ENCODE measurements at places on chromosomes 12 and 14. TPM values are rescaled to one million over a fixed set of nuclear protein-coding genes. Genes with fewer than 3 reads are reported as not detected.

JAG2 gene
- total RNA-seq = 2.5 TPM

- peak; percentile 86 for DNase-seq
These were observed 20.2 kb downstream of the KRT8 start for GRCh38 chr12:52884526-52885293.

RERG gene
- not detected for total RNA-seq

DNA sequence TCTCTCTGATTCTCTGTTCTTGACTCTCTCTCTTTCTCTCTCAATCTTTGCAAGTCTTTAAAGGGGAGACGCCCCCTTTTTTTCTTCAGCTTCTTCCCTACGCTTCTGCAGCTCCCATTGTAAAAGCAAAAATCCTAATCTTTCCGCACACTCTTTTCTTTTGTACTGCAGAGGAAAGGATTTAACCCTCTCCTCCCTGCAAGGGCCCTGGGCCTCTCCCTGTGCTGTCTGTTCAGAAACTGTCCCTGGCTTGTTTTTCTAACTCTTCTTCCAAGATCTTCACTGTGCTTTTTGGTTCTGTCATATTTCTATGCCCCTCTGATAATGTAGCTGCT lies 10.9 kb upstream of the SALL2 start:
- no peak for DNase-seq

DNA sequence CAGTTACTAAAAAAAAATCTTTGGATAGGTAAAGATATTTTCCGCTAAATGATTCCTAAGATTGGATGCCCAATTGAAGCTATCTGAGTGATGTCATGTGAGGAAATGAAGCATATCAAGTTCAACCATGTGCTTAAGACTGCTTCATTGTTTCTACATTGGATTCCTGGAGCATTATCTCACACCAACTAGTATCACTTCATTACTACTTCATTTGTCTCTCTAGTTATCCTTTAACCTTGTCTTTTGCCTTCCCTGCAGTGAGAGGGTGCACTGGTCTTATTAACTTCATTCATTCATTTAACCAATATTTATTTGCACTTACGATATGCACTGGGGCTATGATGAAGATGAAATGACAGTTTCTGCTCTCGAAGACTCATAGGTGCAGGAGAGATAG lies 198.1 kb downstream of the SLC38A4 start:
- DNase-seq = no peak

- no peak for DNase-seq
These were observed 217.5 kb upstream of the C14orf180 start for GRCh38 chr14:104361921-104362681.

DNA sequence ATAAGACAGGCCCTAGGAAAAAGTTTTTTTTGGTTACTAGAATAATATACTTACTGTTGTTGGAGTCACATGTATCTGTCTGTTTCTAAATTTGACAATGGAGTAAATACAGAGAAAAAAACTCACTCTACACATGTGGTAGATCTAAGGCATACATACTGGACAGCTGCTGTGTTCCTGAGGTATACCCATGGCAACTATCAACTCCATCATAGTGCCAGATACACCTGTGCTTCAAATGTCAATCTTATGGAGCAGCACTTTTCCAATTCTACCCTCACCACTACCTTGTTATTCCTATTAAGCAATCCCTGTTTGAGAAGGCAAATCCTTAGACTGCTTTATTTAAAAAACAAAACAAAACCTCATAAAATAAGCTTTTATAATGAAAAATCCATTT lies 3.3 kb downstream of the ZCRB1 start:
- no peak for DNase-seq

KRT75 gene
- total RNA-seq = not detected

INSM2 gene
- not detected for total RNA-seq

GRCh38 chr14:67317822-67318221 lies 41.8 kb downstream of the ATP6V1D start:
- no peak for DNase-seq

GRCh38 chr14:103581206-103581605 lies 18.4 kb downstream of the COA8 start:
- no peak for DNase-seq

DNA sequence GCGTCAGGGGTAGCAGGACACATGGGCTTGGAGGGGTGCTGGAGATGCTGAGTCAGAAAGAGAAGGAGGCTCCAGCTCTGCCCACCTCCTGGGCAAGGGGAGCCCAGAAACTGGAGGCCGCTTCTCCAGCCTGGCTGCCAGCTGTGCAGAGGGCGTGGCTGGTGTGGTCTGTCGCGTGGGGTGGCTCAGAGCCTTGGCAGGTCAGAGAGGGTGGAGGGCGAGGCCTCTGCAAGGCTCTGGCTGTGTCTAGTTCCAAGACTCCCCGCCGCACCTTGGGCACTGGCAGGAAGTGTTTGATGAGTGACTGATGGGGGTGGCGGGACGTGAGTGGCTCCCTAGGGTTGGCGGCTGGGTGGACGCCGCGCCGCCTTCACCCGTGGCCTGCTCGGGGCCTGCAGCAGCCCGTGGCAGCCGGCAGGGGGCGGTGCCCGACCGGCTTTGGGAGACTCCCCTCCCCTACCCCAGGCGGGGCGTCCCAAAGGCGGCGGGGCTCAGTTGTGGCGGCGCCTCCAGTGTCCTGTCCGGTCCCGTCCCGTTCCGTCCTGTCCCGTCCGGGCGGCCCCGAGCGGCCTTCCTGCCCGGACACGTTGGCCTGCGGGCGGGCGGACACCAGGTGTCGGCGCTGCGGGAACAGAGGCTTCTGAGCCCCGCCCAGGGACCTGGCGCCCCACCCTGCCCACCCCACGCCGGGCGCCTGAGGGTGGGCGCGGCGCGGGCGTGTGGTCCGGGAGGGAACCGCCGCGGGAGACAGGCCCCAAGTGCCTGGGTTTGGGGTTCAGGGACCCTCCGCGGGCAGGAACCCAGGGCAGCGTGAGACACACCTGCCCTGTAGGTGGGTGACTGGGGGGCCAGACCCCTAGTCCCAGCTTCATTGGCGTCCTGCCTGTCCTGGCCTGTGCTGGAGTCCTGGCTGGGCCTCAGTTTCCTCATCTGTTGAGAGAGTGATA lies 39.7 kb downstream of the KRT80 start:
- DNase-seq = peak; percentile 74

DNA sequence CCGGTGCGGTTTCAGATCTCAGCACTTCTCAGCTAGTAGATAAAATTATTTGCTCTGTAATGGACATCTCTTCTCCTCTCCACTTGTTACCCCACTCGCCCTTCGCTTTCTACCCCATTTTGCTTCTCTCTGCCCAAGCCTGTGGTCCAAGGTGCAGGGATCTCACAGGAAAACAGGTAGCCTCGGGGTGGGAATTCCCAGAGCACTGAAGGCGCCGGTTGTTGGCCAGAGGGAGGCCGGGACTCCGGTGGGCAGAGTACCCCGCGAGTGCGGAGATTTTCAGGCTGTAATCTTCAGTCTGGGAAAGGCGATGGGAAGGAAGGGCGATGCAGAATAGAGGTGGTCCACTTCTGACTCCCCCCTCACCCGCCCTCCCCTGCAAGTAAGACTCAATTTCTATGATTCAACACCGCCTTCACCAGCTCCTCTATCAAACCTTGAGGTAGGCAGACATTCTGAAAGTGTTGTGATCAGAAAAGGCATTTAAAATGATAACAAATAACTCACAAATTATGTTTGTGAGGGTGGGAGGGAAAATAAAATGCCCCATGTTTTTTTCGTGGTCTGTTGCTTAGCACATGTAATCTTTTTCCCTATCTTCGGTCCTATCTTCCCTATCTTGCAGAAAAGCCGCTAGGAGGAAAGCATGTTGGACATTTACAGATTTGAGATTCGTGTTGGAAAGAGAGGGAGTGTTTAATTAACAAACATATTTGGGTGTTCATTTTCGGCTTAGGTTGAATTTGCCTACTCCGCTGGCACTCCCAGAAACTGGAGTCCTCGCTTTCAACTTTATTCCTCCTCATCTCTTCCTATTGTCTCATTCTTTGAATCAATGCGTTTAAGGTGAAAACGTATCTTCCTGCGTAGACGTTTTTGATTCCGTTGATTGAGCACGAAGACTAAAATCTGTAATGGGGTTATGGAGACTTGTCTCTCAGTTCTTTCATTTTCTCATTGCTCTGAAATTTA lies 8.5 kb downstream of the FOXG1 start:
- DNase-seq = no peak

HOXC6 gene
- not detected for total RNA-seq
